Fibroblast of mammary gland (primary cell): ENCODE measurements at places on chromosomes 7 and 10.

- DNase-seq: peak; percentile 63
These were observed 36.2 kb upstream of the HECW1 start for GRCh38 chr7:43076189-43076605.

DNA sequence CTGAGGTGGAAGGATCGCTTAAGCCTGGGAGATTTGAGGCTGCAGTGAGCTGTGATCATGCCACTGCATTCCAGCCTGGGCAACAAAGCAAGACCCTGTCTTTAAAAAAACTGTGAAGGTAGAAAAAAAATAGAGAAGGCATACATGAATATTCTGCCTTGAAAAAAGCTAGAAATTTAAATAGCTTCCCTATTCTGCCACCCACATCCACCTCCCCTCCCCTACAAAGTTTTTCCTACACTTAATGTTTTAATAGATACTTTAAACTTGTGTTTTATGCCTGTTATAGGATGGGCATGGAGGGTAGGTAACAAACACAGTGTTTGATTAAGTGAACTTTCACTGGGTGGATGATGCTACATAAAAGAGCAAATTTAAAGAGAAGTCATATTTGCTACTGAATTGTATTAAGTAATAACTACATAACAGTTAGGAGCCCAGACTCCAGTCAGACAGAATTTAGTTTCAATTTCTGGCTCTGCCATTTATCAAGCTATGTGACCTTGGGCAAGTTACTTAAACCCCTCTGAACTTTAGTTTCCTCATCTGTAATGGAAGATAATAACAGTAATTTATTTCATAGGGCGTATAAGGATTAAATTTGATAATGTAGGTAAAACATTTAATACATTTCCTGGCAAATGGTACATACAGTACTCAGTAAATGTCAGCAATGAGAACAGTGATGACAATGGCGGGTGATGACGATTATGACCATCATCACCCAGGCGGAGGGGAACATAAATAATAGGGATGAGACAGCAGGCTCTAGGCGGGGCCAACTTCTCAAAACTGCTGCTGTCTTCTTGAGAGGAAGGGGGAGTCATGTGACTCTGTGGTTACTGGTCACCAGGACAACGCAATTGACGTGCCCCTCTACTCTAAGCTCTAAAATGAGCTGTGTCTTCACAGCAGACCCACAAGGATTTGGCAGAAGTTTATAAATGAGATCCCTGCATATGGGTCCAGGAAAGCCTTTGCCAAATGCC lies 15.8 kb downstream of the DNMBP start:
- DNase-seq: peak; percentile 99

GRCh38 chr10:111098679-111099437 lies 22.0 kb downstream of the ADRA2A start:
- DNase-seq: peak; percentile 54

DNA sequence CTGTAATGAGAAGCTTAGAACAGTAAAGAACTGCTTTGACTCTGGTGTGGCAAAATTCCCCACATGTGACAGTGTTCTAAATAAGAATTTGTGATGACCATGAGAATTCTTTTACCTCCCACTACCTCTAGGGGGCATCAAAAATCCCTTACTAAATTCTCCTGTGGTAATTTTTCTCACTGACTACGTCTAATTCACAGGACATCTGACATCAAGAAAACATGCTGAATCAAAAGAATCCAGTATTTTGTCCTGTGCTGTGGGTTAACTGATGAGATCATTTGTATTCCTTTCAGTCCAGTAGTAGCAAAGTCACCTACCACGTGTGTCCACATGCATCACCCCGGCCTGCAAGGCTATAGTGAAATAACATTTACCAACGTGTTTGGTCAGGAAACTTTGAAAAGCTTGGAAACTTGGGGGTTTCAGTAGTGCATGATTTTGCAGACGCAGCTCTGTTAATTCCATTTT lies 103.8 kb downstream of the ATE1 start:
- DNase-seq: peak; percentile 76

DNA sequence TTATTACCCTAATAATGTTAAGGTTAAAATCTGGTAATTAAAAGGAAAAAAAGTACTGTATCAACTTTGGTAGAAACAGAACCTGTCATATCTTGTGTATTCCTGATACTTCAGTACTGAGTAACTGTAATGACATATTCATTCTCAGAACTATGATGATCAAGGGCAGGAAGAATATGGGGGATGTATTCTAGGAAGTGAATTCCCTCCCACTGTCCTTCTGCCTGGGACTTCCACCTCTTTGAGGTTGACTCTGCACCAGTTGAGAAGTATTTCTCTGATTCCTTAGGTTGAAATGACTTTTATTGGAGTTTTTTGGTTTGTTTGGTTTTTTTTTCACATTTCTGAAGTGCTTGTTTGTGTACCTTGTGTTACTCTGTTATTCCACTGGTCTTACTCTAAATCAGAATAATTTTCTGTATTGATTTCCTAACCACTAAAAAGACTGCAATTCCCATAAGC lies 36.9 kb downstream of the WASL start:
- DNase-seq: no peak
